GM23338 (cell line): ENCODE measurements at places on chromosomes 13 and 19.

DNA sequence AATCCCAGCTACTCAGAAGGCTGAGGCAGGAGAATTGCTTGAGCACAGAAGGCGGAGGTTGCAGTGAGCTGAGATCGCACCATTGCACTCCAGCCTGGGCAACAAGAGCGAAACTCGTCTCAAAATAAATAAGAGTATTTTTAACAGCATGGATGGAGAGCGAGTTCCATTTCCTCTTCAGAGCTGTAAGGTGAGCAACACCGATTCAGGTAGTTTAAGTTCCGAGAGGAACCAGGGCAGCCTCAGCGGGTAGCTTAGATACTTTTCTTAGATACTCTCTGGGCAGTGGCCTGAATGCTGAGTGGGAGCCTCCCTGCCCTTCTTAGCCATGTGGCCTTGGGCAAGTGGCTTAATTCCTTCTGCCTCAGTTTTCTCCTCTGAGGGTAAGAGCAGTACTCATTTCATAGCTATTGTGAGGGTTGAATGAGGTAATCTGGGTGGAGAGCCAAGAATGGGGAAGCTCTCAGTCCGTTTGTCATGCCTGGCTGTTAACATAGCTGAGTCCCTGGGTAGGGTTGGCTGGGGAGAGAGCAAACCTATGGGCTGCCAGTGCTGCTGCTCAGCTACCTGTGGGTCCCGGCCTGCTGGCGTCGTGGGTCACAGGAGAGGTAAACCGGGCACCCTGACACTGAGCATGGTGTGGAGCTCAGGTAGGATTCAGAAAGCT lies 4.1 kb downstream of the ATP11A start:
- H3K4me1 ChIP-seq = peaks cover 27% of the 10 kb centered on the region
- no peak for DNase-seq
- peaks cover 12% of the 10 kb centered on the region for H3K27me3 ChIP-seq
- H3K4me3 ChIP-seq = no peak overlapping the region

DNA sequence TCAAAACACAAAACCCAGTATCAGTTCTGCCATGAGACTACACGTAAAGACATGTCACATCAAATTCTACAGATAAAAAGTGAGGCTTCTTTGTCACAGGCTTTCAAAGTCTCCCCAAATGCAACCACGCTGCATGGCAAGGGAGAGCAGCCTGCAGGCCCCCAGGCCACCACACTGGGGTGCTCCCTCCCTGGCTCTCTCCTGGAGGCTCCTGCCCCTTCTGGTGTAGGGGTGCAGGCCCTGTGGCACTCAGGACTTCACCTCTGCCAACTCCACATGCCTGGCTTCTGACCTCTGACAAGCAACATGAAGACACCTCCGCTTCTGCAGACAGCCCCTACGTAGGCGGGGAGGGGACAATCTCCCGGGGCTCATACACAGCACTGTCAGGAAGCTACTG lies 14.3 kb downstream of the AKAP8 start:
- no peaks in the 10 kb centered on the region for H3K27me3 ChIP-seq
- H3K36me3 ChIP-seq = peaks cover 42% of the 10 kb centered on the region

GRCh38 chr19:15673176-15673654 lies 328 bp downstream of the CYP4F12 start:
- no peak for DNase-seq
- no peaks in the 10 kb centered on the region for H3K27me3 ChIP-seq
- H3K4me3 ChIP-seq = no peak overlapping the region
- no peak overlapping the region for H3K27ac ChIP-seq
- H3K36me3 ChIP-seq = 0 out of 2 replicates have a peak, but pooled peaks cover 3% of the 10 kb centered on the region

DNA sequence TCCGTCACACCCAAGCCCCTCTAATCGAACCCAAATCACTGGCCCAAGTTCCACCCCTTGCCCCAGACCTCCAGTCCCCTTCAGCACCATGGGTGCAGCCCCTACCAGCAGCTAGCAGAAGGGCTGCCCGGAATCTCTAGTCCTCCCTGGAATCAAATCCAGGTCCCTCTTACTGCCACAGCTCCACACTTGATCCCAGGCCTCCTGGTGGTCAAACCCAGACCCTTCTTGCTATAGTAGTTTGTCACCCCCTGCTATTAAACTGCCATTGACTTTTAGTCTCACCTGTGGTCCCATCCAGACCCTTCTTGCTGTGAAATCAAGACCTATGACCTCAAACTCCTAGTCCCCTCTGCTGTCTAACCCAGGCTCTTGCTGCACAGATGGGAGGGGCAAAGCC lies 8.7 kb downstream of the HIPK4 start:
- no peak overlapping the region for H3K4me3 ChIP-seq
- H3K27ac ChIP-seq = 0 out of 2 replicates have a peak overlapping the region, but pooled peaks have one; percentile 6
- DNase-seq = peak; percentile 64
- no peaks in the 10 kb centered on the region for H3K36me3 ChIP-seq

- no peaks in the 10 kb centered on the region for H3K36me3 ChIP-seq
- DNase-seq = no peak
- no peak overlapping the region for H3K4me3 ChIP-seq
- no peak overlapping the region for H3K27ac ChIP-seq
- H3K27me3 ChIP-seq = no peaks in the 10 kb centered on the region
- H3K4me1 ChIP-seq = no peaks in the 10 kb centered on the region
These were observed 72.6 kb upstream of the KLF5 start for GRCh38 chr13:72986197-72986596.

DNA sequence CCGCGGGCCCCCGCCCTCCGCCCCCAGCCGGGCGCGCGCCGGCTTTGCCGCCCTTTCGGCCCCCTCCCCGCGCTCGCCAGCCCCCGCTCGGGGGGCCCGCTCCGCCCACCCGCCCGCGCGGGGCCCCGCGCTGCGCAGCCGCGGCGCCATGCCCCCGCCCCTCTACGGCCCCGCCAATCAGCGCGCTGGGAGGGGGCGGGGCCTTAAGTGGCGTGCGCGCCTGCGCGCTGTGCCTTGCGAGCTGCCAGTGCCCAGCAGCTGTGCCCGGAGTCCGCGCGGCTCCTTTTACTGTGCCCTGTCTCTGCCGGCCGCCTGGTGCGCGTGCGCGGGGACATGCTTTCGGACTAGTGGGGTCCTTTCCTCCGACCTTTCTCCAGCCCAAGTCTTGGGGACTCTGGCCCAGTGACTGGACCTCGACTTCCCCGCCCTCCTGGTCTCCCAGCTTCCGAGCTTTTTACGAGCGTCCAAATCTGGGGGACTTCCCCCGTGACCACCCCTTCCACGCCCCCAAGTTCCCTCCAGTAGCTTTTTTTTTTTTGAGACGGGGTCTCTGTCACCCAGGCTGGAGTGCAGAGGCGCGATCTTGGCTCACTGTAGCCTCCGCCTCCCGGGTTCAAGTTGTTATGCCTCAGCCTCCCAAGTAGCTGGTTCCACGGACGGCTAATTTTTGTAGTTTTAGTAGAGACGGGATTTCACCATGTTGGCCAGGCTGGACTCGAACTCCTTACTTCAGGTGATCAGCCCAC lies at the start of gene MBD3:
MBD3 (minus strand) TSS at position 111 of the 746 bp plus-strand sequence. CDS start 234 bp downstream, outside the sequence.
- no peaks in the 10 kb centered on the region for H3K27me3 ChIP-seq
- peak; percentile 97 for DNase-seq
- peak within 1 kb of the TSS; percentile 99 for H3K27ac ChIP-seq
- H3K4me1 ChIP-seq = peaks cover 11% of the 10 kb centered on the region
- H3K4me3 ChIP-seq = peak within 1 kb of the TSS; percentile 94

GRCh38 chr19:17244618-17245534 lies 843 bp downstream of the NR2F6 start:
- no peak overlapping the region for H3K27ac ChIP-seq
- no peaks in the 10 kb centered on the region for H3K36me3 ChIP-seq
- H3K4me3 ChIP-seq = peak overlapping the region; percentile 93
- no peaks in the 10 kb centered on the region for H3K27me3 ChIP-seq
- peaks cover 36% of the 10 kb centered on the region for H3K4me1 ChIP-seq
